Right lobe of liver (tissue), 6 donors: ENCODE measurements at places on chromosomes 5 and 9. TPM values are rescaled to one million over a fixed set of nuclear protein-coding genes. Genes with fewer than 3 reads are reported as not detected.

The PROB1 gene
- 0.44 TPM for total RNA-seq

The DMRTA1 gene
- total RNA-seq: 9.3 TPM

The LCN9 gene
- total RNA-seq: not detected

The DRD1 gene
- total RNA-seq: not detected

The PCDHGC5 gene
- 0.37 TPM for total RNA-seq

The WNT8A gene
- not detected for total RNA-seq

The FCN2 gene
- total RNA-seq: 46.6 TPM

The ZNF879 gene
- total RNA-seq: 0.83 TPM

The CA9 gene
- total RNA-seq: 0.97 TPM

The PPP3R2 gene
- not detected for total RNA-seq

The IQGAP2 gene
- 120 TPM for total RNA-seq

The ADRA1B gene
- total RNA-seq: 8.3 TPM

The PDE8B gene
- total RNA-seq: 5.4 TPM
